ENCODE measurements at places on chromosomes 5 and 9.

DNA sequence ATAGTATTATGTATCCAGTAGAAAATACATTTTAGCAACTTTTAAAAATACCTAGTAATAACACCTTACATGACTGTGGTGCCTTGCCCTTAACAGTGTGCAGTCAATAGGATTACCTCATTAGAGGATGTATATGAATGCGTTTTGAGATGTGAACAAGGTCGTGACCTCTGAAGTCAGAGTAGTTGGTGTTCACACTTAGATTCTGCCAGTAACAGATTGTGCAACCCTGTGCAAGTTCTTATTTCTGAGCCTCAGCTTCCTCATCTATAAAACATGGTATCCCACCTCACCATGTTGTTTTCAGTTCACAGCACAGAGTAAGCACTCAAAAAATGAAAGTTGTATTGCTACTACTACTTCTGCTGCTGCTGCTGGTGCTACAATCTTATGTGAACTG is 347.3 kb downstream of the KDM4C start:
- DNase-seq: no peak

DNA sequence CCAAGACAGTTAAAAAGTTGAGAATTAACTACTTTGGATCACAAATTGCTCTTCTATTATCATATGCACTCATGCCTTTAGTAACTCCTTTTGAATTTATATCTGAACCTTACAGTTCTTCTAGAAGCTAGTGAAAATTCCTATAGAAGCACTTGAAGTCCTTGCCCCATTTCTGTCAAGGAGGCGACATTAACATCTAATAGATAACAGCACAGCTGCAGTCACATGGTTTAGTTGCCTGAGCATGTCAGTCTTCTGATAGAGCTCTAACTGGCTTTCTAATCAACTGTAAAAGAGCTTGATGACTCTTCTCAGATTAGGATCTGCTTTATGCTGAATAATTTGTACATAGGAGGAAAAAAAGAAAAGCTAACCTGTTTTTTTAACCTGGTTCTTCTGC is 9.0 kb downstream of the RFESD start:
- no peak for DNase-seq

DNA sequence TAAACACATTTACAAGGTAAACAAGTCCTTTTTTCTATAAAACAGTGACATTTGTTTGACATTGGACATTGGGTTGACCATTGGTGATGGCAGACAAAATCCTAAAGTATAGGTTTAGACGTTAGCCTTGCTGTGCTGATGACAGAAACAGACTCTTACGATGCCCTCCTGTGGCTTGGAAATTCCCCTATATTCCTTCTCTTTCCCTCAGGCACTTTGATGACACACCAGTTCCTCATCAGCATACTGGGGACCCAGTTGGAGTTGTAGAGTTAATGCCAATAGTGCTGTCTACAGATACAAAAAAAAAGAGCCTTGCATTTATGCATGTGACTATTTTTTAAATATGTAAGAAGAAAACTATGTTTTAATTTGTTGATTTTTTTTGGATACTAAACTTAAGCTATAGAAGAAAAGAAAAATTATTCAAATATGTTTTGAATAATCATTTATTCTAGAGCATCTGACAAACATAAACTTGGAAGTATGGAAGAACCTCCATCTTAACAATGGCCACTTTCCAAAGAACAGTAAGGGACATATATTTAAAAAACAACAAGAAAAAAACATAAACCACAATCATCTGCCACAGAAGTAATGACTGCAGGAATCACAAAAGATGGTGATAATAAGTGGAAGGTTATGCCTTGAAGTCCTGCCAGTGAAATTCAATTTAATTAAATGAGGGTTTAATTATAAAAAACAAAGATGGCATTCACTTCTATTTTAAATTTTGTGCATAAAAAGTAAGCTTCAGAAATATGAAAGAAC is 75.6 kb upstream of the SNCAIP start:
- DNase-seq: no peak

- DNase-seq: no peak
These were observed 13.1 kb downstream of the PAPPA start for GRCh38 chr9:116166713-116167112.

- peak; percentile 5 for DNase-seq
These were observed 26.2 kb upstream of the ARSB start for GRCh38 chr5:79011219-79011836.

DNA sequence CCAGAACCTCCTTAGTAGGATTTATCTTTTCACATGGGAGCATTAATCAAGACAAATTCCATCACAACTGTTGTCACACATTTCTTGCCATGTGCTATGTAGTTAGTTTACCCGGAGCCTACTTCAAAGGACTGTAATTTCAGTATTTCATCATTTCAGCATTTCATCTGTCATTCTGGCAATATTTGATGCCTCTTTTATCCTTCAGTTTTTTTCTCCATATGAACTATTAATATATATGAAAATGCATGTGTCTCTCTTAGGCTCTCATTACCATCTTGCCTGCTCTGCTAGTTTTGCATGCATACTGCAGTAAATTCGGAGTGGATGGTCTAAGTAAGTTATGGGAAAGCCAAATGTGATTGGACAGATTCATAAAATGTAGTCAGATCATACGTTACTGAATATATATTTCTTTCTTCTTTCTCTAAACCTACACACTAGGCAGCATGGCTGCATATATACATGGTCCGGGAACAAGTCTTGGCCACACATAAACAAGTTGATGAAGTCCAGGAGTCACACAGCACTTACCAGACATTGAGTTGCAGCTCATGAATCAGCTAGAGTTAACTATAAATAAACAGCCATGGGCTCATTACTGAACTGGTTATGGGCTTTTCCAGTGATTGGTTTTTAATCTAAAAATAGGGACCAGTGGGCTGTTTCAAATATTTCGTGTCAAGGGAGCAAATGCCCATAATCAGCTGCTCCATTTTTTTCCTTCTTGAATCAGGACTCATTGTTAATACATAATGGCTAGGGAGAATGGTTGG is 46.6 kb downstream of the SPATA31D1 start:
- DNase-seq: no peak

GRCh38 chr5:150246835-150247234 is 42.7 kb downstream of the CAMK2A start:
- DNase-seq: no peak

DNA sequence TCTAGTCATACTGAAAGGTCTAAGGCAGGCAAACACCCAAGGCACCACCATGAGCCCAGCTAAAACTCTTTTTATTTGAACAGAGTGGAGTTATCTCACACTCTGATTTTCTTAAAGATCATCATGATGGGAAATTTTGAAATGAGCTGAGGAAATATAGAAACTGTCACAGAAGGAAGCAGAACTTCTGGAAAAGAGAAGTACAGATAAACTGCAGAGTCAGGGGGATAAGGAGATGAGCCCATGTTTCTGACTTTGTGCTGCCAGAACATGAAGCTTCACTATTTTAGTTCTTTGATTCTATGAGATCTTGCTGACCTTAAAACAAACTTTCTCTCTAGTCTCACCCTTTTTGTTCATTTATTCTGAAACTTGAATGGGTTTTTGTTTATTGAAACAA is 406.5 kb upstream of the EDIL3 start:
- no peak for DNase-seq

GRCh38 chr9:114677418-114677817 is 4.6 kb downstream of the TEX48 start:
- DNase-seq: peak; percentile 87

DNA sequence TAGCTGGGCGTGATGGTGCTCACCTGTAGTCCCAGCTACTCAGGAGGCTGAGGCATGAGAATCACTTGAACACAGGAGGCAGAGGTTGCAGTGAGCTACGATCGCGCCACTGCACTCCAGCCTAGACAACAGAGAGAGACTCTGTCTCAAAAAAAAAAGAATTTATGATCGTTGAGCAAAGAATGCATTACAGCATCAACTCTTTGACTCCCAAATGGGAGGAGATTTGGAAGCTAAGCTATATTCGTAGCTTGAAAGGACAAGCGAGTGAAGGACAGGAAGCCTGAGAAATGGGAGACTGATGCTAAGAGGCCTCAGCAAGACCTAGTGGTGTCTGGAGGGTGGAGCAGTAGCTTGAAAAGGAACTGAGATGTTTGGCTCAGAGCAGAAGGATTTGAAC is 10.3 kb upstream of the CCIN start:
- DNase-seq: no peak

DNA sequence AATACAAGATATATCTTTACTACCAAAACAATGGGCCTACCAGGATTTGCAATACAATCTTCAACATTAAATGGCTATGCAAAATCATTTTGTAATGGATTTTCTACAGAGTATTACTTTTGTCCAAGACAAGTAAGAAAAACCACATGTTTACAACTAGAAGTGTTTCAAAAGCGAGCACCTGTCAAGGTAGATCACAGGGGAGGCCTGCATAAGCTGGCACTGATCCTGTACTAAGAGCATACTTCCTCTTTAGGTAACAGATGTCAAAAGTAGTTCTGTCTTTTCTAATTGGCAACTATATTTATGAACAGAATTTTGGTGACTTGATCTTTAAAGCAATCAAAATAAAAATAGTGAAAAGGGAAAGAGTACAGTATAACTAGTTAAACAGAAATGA is 249.0 kb downstream of the MLLT3 start:
- no peak for DNase-seq

GRCh38 chr9:114176624-114177291 is 21.4 kb downstream of the COL27A1 start:
- no peak for DNase-seq

DNA sequence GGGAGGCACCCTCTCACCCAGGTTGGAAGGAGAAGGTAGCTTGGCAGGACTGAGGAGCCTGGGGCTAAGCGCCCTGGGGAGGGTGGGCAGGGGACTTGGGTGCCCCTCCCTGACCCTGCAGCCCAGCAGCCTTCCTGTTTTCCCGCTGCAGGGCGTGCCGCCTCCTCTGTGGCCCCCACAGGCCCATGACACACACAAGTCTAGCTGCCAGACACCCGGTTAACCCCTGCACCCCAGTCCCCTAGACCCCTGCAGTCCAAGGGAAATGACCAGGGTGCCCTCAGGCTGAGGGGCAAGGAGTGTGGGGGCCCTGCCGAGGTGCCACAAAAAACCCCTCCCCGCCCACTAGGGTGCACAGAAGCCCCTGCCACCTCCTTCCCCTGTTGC is 33.0 kb downstream of the GOLGA2 start:
- no peak for DNase-seq

GRCh38 chr9:137308057-137308619 is 6.1 kb upstream of the NRARP start:
- no peak for DNase-seq

GRCh38 chr5:172644266-172644665 is 3.2 kb downstream of the NEURL1B start:
- no peak for DNase-seq

- DNase-seq: peak; percentile 83
These were observed 928 bp downstream of the MCTP1 start for GRCh38 chr5:95283761-95284571.

Data from DMS53 (cell line).